ENCODE measurements at places on chromosomes 2 and 18.

- DNase-seq = no peak
These were observed 86.8 kb upstream of the HAAO start for GRCh38 chr2:42879121-42879705.

DNA sequence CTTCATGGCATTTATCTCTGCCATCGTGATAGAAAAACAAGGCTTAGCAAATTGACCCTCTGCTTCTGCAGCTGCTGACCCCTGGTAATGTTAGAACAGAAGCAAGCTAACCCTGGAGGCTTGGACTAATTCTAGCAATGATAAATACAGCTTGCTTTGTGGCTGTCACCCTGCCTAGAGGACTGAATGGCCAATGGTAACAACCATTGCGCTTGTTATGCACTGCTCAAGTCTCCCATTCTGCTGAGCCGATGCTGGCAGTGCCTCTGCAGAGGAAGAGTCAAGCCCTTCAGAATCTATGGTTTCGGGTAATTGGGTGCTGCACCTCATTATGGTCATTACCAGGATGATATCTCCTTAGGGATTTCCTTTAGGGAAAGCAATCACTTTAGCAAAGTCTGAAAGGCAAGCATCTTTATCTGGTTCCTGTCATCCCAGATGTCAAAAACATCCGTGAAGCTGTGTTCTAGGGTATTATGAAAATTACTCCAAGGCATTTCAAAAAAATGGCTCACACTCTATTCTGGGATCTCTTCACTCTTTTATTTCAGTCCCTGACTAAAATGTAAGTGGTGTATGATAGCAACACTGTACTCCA lies 186.8 kb upstream of the DLGAP1 start:
- no peak for DNase-seq

GRCh38 chr2:173692068-173692467 lies 273.1 kb downstream of the SP3 start:
- DNase-seq = no peak

DNA sequence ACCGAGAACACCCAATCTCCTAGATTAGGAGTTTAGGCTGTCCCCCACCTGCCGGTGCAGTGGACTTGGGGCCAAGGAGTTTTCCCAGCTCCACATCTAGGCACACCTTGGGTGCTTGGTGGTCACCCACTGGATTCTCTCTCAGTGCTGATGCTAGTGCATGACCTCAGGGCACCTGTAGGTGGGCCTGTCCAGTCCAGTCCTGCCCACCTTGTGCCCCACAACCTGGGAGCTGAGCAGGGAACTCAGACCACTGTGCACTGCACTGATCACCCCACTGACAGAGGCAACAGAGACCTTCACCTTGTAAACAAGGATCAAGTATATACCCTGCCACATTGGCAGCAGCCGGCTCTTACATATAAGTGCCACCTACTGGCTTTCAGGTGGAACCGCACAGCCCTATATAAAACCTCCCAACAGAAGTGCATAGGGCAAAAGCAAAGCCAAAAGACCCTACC lies 12.7 kb upstream of the CDH19 start:
- no peak for DNase-seq

GRCh38 chr2:120912101-120912985 lies 176.7 kb downstream of the GLI2 start:
- no peak for DNase-seq

DNA sequence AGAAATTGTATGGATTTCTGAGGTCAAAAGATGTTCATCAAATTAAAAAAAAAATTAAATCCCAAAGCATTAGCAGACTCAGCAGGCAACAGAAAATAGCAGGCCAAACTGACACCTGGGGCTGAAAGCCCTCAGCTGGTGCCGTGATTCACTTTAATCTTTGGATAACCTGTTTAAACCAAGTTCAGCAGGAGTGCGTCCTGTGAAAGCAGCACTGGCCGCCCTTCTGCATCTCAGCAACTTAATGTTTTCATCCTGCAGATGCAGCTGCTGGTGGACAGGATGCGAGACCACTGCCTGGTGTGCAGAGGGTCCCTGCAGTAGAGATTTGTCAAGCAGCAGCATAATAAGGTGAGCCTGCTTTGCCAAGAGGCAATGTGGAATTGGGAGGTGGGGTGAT lies 41.2 kb downstream of the CCDC68 start:
- no peak for DNase-seq

- no peak for DNase-seq
These were observed 34.3 kb upstream of the RMP24 start for GRCh38 chr18:35938158-35938557.

GRCh38 chr2:137865954-137866540 lies 98.2 kb upstream of the HNMT start:
- no peak for DNase-seq

GRCh38 chr18:79274823-79275222 lies 120.9 kb upstream of the NFATC1 start:
- DNase-seq = no peak

DNA sequence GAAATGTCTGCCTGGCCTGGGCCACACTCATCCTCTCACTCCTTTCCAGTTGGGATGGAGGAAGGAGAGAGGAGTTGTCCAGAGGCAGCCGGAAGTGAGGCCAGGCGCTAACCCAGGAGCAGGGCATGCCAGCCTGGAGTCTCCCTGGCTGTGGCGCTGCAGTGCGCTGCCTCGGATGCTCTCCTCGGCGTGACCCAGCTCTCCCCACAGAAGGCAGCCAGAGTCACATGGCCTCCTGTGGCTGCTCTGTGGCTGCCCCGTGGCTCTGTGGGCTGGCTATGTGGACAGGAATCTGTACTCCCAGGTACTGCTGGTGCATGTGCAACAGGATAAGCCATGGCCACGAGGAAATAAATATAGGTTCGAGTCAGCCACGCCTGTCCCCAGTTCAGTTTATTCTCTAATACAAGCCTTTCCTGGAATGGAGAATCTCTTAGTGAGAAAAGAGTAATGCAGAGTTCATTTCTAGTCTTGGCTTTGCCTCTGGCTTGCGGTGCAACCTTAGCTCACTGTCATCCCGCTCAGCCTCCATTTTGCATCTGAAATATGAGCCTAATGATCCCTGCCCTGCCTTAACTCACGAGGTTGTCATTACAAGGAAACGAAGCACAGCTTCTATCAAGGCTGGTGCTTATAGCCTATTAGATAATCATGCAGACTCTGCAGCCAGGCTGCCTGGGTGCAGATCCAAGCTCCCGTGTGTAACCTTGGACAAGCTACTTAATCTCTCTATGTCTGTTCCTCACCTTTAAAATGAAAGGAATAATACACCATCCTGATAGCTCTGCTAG lies 106.3 kb downstream of the ANTXR1 start:
- DNase-seq = no peak

DNA sequence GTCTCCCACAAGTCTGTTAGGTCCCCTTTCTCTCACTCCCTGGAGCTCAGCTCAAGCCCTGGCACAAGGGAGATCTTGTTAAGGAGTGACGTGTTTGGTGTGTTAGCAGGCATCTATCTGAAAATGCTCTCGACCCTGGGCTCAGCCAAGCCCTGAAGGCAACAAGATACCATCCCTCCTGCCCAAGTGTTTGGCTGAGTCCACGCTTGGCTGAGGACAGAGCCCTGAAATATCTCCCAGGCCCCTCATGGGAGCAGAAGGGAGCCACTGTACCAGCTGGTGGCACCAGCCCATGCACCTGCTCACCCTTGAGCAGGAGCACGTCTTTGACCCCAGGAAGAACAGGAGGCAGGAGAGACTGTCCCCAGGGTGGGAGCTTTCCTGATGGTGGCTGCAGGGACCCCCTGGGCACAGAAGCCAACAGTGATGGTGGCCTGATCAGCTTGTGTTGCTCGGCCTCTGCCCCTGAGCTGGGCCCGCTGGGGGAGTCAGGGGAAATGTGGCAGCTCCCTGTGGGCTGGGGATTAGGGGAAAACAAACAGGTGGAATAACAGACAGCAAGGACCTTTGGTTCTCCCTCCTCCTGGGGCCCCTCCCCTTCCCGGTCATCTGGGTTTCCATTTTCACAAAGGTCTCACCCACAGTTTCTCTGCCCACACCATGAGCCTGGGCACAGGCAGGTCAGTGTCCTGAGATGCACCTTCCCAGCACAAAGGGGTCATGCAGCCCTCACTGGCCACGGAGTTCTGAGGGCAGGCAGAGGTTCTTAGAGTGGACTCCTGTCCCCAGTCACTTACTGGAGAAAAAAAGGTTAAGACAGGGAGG lies 91.6 kb downstream of the RHOB start:
- DNase-seq = peak; percentile 27

DNA sequence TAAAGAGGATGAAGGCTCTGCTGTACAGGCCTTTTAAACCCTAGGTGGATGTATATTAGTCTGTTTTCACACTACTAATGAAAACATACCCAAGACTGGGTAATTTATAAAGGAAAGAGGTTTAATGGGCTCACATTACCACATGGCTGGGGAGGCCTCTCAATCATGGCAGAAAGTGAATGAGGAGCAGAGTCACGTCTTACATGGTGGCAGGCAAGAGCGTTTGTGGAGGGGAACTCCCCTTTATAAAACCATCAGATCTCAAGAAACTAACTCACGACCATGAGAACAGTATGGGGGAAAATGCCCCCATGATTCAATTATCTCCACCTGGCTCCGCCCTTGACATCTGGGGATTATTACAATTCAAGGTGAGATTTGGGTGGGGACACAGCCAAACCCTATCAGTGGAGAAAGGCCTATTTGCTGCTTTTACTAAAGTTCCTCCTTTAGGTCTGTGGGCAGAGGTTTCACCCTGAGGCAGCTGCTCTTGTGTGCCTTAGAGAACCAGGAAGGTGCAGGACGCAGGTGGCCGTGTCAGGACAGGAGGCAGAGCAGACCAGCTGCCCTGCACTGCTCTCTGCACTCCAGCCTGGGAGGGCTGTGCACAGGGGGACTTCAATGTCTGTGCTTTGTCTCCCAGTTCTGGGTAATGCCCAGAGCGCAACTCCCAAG lies 178.8 kb upstream of the HDAC4 start:
- no peak for DNase-seq
